ENCODE measurements at places on chromosomes 7 and 10.

DNA sequence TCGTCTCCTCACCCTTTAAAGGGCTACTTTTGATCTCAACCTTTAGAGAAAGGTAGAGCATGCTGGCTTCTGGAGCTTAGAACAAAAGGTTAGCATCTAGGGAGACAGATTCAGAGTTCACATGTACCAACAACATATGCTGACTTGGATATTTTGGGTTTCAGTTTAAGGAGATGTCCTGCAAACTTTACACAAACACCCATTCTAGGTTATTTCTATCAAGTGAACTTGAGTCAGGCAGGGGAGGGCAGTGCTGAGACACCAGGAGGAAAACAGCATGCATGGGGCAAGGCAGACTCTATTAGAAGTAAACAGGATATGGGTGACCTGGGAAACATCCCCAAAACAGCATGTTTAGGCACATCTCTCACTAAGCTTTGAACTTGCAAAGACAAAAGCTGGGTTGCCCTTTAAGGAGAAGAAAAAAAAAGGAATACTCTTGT, 43.8 kb downstream of the ARL4A start:
- DNase-seq: no peak

DNA sequence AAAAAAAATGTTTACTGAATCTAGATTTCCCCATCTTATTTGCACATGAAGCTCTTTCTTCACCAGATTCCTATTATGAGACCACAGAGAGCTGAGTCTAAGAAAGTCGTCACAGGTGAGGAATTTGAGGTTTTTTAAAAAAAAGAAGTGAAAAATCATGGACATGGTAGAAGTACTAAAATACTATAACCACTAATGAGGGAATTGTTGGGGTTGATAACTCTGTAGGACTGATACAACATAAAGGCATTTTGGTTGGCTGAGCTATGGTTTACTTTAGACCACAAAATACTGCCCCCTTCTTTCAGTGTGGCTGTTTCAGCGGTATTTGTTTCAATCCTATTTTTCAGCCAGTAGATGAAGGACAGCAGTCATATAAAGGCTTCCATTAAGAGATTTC, 1111.3 kb downstream of the TYW1 start:
- DNase-seq: no peak

GRCh38 chr7:746155-747061, 19.3 kb upstream of the PRKAR1B start:
- DNase-seq: no peak

GRCh38 chr10:86020134-86020533, 346.5 kb downstream of the GRID1 start:
- DNase-seq: no peak

DNA sequence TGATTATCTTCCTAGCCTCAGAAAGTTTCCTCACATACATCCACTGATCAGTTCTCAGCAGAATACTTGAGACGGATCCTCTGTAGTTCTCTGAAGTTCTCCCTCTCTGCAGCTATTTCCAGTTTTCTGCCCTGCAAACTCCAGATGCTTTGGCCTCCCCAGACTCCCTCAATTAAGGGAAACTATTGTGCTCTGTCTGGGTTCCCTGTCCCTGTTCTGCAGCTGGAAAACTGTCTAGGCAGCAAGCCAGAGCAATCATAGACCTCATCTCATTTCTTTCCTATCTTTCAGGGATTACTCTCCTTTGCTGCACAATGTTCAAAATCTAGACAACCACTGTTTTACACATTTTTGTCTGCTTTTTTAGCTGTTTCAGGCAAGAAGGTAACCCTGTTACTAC, 9.2 kb downstream of the MICU1 start:
- no peak for DNase-seq

DNA sequence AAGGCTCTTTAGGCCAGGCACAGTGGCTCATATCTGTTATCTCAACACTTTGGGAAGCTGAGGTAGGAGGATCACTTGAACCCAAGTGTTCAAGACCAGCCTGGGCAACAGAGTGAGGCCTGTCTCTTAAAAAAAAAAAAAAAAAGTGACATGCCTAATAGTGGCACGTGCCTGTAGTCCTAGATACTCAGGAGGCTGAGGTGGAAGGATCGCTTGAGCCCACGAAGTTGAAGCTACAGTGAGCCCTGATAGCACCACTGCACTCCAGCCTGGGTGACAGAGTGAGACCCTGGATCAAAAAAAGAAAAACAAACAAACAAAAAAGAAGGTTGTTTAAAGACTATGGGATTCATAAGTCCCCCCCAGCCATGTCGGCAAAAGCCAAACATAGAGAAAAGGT, 42.2 kb upstream of the NRF1 start:
- DNase-seq: no peak

- DNase-seq: no peak
Observed at GRCh38 chr7:66927348-66927948, 6.4 kb downstream of the TMEM248 start.

- no peak for DNase-seq
Observed at GRCh38 chr7:151689196-151689971, 169.7 kb upstream of the RHEB start.

DNA sequence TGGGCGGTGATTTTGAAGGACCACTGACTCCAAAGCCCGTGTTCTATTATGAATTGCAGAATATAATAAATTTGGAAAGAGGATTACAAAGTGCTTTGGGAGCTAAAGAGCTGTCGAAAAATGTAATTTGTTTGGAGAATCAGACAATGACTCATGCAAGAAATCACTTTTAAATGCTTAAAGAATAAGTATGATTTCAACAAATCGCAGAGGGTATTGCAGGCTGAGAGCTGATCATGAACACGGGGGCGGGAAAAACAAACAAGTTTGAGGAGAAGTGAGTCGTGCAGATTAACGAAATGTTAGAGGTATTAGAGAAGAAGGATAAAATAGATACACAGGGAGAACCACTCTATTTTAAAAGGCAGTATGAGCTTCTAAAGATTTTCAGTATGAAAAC, 4.9 kb upstream of the HACD1 start:
- no peak for DNase-seq

GRCh38 chr7:36366718-36367560, 22.7 kb upstream of the ANLN start:
- peak; percentile 72 for DNase-seq

DNA sequence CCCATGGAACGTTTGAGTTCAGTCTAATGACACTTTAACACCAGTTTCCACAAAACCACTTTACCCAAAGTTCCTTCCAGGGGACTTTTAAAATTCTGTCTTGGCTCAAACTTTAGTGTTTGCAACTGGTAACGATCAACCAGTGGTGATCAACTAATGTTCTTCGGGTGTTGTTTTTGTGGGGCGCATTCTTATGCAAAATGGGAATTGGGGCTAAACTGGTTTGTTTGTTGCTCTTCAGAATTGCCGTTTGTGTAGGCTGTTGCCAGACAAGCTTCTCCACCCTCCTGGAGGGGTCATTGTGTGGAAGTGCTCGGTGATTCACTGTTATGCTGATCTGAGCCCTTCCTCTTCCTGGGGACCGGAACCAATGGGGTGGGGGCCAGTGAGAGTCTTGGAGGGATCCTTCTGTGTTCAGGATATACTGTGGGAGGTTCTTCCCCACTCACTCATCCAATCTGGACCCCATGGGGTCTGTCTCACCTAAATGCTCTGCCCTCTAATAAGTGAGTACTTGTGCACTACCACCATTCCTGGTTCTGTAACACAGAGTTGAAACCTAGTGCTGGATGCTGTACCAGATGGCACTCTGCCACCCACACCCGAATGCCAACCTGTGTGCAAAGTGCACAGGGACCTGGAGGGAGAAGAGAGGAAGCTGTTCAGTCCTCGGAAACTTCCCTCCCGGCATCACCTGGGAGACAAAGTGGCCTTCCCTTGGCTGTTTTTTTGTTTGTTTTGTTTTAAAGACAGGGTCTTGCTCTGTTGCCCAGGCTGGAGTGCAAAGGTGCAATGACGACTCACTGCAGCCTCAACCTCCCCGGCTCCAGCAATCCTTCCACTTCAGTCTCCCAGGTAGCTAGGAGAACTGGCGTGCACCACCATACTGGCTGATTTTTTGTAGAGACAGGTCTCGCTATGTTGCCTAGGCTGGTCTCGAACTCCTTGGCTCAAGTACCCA, 2.1 kb downstream of the NFE2L3 start:
- no peak for DNase-seq

DNA sequence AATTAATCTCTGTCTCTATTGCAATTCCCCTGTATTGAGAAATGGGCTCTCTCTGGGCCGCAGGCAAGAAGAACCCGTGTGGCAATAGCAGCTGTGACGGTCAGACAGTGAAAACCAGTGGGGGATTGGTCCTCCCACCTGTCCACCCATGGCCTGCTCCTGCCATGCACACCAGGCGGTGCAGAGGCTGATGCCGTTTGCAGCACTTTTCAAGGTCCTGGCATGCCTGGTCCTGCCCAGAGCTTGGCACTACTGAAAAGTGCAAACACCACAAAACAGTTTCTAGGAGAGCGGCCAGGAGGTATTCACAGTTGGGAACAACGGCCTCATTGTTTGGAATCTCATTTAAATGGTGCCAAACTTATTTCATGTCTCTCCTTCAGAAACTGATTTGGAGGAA, 41.5 kb downstream of the PSPH start:
- no peak for DNase-seq

DNA sequence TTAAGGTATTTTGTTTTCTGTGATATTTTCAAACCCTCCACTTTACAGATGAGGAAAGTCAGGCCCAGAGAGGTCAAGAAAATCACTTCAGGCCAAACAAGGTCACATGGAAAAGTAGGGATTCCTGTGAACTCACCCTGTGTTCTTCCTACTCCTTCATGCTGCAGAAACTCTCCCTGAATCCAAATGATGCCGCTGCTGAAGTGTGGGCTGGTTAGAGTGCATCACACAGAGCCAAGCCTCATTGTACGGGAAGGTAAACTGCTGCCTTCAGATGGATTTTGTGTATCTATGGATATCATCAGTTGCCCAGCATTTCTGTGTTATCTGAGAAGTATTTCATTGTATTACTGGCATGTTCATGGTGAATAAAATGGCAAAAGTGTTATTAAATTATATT, 75.4 kb downstream of the NRG3 start:
- no peak for DNase-seq

DNA sequence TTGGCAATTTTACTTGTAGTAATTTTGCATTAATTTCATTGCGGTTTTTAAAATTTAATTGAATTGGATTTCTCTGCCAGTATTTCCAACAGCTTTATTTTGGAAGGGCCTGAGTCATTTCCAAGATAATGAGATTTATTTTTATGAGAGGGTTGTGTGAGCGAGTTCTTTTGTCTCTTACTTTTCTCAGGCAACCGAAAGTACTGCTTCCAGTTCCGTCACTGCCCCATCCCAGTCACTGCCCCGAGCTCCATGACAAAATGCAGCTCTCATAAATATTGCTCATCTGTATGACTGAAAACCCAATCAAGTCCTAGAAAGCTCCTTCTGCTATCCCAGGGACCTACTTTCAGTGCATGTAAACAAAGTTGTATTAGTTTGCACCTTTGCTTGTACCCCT, 468.4 kb upstream of the SEMA3D start:
- no peak for DNase-seq

- DNase-seq: no peak
Observed at GRCh38 chr10:73167458-73167782, 388 bp downstream of the ECD start.

DNA sequence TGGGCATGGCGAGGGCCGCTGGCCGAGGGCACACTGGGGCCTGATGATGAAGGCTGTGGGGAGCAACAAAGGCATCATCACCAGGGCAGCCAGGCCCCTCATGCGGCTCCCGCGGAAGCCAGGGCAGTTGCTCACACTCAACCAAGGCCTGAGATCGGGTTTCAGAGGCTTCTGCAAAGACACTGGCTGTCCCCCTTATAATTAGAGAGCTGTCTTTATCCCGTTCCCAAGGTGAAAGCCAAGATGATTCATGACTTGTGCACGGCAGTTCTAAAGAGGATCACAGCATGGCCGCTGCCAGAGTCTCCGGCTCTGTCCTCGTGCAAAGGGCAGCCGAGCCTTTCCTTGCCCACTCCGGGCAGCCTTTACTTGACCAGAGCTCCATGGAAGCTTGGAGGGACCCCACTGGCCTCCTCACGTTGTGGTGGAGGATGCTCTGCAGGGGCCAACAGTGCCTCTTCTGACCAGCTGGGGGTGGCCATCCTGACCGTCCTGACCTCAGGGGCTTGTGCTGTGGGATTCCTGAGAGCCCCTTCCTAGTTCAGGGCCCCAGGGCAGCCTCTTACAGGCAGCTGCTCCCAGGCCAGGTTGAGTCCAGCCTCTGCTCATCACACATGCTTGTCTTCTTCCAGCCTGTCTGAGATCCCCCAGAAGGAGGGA, 82.3 kb downstream of the PRKAG2 start:
- no peak for DNase-seq

GRCh38 chr7:137996386-137996851, 5.5 kb downstream of the CREB3L2 start:
- DNase-seq: no peak

- no peak for DNase-seq
Observed at GRCh38 chr10:86027346-86027745, 339.2 kb downstream of the GRID1 start.

DNA sequence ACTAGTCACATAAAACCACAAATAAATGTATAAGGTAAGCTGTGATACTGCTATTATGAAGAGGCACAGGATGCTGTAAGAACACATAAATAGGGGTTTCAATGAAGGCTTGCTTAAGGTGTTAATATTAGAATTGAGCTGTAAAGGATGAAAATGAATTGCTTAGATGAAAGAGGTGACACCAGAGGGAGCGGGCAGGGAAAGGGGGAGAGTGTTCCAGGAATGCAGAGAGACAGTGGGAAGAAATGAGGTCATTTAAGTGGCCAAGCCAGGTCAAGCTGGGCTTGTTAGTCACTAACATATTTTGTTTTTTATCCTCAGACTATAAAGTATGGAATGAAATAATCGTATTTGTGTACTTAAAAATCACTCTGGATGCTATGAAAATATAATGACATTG, 193.5 kb downstream of the NRG3 start:
- DNase-seq: no peak

GRCh38 chr10:22988581-22989360, 60.9 kb downstream of the ARMC3 start:
- DNase-seq: no peak

GRCh38 chr10:11192304-11193000, 174.8 kb downstream of the CELF2 start:
- DNase-seq: no peak

GRCh38 chr7:47580811-47581331, 1.0 kb downstream of the TNS3 start:
- no peak for DNase-seq

DNA sequence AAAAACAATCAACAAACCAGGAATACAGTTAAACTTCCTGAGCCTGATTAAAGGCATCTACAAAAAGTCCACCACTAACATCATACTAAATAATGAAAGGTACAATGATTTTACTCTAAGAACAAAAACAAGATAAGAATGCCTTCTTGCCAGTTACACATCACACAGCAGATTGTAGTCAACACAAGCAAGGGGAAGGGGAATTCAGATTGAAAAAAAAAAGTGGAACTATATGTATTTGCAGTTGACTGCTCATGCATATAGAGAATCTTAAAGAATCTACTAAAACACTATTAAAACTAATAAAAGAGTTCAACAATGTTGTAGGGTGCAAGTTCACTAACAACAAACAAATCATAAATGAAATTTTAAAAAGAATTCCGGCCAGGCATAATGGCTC, 28.5 kb downstream of the ZNF33B start:
- DNase-seq: no peak

GRCh38 chr7:153188630-153189029, 429.1 kb downstream of the ACTR3B start:
- no peak for DNase-seq

GRCh38 chr7:44685723-44686122, 62.9 kb upstream of the ZMIZ2 start:
- no peak for DNase-seq

Measured in D721Med (cell line).